Adipocyte (in vitro differentiated cells): ENCODE measurements at places on chromosomes 5 and 9.

GRCh38 chr9:132404228-132404881 is 2.3 kb downstream of the TTF1 start:
- DNase-seq = no peak

GRCh38 chr9:105883847-105884246 is 189.5 kb downstream of the TMEM38B start:
- no peak for DNase-seq

GRCh38 chr5:39213447-39214207 is 5.7 kb downstream of the FYB1 start:
- no peak for DNase-seq

DNA sequence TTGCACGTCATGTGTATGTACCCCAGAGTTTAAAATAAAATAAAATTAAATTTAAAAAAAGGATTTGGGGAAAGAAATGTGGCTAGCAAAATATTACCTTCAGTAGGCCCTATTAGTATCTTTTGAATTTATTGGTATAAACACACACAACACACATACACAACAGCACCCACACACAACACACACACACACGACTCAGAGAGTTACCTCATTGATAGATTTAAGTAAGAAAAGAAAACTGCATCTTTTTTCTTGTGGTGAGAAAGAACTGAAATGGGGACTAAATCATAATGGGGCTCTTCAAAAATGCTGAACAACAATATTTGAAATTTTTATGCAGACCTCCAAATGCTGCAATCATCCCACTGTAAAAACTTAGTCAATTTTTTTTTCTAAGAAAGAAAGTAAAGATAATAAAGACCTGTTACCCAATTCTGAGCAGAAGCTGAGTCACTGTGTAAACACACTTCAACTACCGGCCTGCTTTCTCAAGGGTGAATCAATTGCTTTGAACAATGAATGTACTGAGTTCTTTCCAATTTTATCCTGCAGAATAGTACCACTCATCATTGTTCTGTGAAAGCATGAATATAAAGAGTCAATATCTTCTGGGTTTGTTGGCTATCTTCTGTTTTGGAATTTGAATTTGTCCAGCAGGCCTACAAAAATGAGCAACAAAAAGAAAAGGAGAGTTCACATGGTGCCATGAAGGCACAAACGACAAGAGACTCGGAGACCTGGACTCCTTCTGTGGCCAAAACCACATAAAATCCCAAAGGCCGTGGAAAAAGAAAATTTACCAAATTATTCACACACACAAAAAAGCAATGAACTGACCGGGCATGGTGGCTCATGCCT is 57.9 kb upstream of the CCNG1 start:
- peak; percentile 73 for DNase-seq

- no peak for DNase-seq
Measured at GRCh38 chr9:2524601-2525000, 97.0 kb upstream of the VLDLR start.

- DNase-seq = no peak
Measured at GRCh38 chr5:13611604-13612003, 332.9 kb downstream of the DNAH5 start.

DNA sequence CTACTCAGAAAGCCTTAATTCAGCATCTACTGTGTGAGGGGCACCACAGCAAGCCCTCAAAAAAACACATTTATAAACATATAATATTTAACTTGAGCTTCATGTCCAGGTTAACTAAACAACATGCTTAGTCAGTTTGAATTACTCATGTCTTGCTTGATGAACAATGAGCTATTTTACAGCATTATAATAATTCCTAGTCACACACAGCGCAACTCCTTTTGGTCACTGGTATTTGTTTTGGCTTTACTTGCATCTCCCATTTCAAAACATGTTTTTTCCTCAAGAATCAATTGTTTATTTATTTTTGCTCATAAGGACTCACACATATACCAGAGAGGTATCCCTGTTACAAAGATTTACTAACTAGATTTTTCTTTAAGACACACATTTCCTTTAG is 616.7 kb upstream of the DAB2 start:
- no peak for DNase-seq

DNA sequence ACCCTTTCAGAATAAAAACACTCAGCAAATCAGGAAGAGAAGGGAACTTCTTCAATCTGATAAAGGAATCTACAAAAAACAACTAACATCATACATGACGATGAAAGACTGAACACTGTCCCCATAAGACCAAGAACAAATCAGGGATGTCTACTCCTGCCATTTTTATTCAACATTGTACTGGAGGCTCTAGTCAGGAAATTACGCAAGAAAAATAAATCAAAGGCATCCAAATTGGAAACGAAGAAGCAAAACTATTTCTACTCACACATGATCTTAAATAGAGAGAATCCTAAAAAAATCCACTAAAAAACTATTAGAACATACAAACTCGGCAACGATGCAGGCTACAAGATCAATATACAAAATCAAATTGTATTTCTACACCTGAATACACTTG is 42.3 kb downstream of the IPPK start:
- peak; percentile 8 for DNase-seq

GRCh38 chr5:180206993-180207392 is 2.0 kb downstream of the RASGEF1C start:
- no peak for DNase-seq

GRCh38 chr5:78495800-78496199 is 135.4 kb downstream of the SCAMP1 start:
- no peak for DNase-seq

DNA sequence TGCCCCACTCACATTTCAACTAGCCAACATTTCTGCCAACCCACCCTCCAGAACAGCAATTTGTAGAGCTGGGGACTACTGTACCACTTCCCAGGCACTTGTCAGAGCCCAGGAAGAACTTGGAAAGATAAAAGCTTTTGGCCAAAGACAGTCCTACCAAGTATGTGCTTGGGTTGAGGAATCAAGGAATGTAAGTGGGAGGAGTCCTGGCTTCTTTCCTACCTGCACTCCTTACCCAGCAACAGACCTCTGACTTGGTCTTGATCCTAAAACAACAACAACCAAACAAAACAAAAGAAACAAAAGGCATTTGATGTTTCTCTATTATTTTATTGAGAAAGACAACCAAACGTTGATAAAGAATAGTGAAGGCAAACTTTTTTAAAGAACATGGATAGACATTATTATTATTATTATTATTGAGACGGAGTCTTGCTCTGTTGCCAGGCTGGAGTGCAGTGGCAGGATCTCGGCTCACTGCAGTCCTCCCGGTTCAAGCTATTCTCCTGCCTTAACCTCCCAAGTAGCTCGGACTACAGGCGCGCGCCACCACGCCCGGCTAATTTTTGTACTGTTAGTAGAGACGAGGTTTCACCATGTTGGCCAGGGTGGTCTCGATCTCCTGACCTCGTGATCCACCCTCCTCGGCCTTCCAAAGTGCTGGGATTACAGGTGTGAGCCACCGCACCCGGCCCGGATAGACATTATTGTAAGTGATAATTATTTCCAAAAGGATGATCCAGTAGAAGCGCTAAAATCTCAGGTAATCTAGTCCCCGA is 33.5 kb downstream of the ANXA2R start:
- no peak for DNase-seq

DNA sequence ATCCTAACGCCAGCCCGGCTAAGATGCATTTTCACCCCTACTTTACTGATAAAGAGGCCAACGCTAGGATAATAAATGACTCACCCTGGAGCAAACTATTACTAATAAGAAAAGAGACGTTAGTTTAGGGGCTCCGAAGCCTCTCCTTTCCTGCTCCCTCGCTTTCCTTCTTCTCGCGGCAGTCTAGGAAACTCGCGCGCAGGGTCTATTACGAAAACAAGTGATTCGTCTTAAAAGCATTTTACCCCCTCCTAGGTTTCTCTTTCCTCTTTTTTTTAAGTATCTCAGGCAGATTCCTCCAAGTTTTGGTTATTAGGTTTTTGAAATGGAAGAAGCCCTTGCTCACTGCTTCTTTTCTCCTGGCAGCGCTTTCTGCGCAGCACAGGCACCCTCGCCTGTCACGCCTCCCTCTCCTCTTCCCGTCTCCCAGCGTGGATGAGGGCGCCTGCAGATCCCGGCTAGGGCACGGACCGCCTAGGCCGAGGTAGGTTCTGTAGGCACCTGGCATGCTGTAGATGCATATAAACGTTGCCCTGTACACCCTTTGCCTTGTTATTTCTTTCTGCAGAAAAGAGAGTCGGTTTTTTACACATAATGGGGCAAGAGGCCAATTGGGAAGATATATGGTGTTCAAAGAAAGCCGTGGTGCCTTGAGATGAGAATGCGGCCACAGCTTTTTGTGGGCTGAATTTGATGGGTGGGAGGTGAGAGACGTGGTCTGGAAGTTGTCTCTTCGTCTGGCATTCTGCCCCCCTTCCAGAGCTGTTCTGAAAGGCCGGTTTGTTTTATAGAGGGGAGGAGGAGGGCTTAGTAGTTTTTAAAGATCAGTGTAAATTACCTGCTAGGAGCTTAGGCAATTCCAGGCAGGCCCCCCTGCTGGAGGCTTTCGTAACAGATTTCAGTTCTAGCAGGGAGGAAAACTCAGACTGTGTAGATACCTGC is 983 bp downstream of the GCNT1 start:
- peak; percentile 86 for DNase-seq

- peak; percentile 33 for DNase-seq
Measured at GRCh38 chr5:93874080-93874479, 132.7 kb upstream of the POU5F2 start.

DNA sequence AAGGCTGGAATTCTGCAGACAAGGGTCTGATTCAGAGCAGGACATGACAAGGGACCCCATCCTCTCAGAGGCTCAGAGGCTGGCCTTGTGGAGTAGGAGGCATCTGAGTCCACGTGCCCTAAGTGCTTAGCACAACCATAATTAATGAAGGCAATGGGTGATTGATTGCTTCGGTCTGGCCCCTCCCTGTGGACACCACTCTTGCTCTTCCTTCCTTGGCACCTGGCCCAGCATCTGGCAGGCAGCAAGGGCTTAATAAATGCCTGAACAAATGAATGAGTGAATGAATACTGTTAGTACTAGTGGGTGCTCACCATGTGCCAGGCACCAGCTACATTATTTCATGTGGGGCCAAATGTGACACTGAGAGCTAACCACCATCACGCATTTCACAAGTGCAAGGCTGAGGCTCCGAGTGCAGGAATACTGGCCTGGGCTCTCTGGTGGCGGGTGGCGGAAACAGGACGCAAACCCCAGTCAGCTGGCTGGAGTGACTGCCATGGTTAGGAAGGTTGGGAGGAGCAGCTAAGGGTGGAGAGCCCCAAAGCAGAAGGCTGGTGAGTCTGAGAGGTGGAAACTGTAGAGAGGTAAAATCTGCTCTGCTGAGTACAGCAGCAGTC is 53.6 kb downstream of the ASS1 start:
- no peak for DNase-seq

- peak; percentile 57 for DNase-seq
Measured at GRCh38 chr9:121075251-121076036, 689 bp downstream of the CNTRL start.

DNA sequence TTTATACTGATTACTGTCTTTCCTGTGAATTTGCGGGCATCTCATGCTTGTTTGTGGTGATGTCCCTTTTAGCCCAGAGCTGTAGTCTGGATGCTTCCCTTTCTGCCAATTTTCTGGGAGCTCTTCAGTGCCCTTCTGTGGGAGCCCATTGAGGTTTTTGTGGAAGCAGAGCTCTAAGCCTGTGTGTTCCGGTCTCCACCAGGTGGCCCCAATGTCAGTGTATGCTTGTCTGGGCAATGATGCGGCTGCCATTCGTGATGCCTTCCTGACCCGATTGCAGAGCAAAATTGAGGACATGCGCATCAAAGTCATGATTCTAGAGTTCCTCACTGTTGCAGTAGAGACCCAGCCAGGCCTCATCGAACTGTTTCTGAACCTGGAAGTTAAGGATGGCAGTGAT is 35.1 kb downstream of the SH3GLB2 start:
- no peak for DNase-seq

- DNase-seq = no peak
Measured at GRCh38 chr9:84694248-84694647, 24.7 kb downstream of the NTRK2 start.

GRCh38 chr9:90103771-90104170 is 499.0 kb downstream of the GADD45G start:
- DNase-seq = no peak

GRCh38 chr5:111453295-111453694 is 59.0 kb downstream of the STARD4 start:
- DNase-seq = no peak

- peak; percentile 91 for DNase-seq
Measured at GRCh38 chr5:56346741-56347535, 113.8 kb upstream of the ANKRD55 start.

DNA sequence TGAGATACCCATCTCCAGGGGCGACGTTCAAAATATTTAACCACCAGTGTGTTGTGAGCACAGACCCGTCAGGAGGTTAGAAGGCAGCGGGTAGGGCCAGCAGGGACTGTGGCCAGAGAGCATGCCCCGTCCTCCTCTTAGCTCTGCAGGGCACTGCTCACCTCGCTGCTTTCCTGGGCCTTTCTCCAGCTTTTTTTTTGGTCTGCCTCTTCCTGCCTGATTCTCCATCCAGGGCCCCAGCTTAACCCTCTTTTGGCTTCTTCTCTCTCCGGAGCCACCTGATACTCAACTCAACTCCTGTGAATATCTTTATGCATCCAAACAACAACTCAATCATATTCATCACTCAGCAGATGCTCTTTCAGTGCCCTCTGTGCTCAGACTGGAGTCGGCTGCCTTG is 44.0 kb downstream of the TMOD1 start:
- DNase-seq = no peak

GRCh38 chr5:178202541-178202940 is 1.8 kb upstream of the HNRNPAB start:
- DNase-seq = no peak

GRCh38 chr5:172123269-172123692 is 64.7 kb downstream of the STK10 start:
- DNase-seq = peak; percentile 81

- no peak for DNase-seq
Measured at GRCh38 chr5:110844251-110844650, 105.4 kb downstream of the SLC25A46 start.

DNA sequence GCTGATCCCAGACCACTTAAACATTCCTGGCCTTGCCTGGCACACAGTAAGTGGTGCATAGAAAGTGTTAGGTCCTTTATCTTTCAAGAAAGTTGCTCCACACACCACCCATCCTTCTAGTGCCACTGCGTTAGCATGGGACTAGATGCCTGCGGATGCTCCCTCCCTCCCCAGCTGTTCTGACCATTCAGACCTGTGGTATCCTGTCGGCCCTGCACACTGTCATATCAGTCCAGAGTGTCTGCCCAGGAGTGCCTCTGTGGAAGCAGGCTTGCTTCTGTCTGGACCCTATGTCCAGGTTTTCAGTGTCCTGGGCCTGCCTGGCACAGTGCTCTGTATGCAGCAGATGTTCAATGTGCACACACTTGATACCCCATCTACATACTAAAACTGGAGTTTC is 38.3 kb upstream of the SMU1 start:
- no peak for DNase-seq

DNA sequence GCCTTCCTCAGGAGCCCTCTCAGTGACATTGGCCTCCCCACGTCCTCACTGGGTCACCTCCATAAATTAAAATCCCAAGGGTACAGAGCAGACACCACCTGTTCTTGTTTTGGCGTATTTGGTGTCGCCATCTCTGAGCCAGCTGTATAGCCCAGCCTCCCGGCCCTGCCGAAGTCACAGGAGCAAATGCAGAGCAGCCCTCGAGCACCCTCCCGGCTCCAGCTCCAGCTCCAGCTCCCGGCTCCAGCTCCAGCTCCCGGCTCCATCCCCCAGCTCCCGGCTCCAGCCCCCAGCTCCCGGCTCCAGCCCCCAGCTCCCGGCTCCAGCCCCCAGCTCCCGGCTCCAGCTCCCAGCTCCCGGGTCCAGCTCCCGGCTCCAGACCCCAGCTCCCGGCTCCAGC is 74.3 kb downstream of the ZNF354C start:
- no peak for DNase-seq

GRCh38 chr9:114006931-114007691 is 71.0 kb downstream of the AMBP start:
- no peak for DNase-seq

- peak; percentile 6 for DNase-seq
Measured at GRCh38 chr5:114174837-114175236, 187.0 kb upstream of the KCNN2 start.
